CD4-positive, CD25-positive, alpha-beta regulatory T cell (primary cell): ENCODE measurements at places on chromosomes 4 and X. TPM values are rescaled to one million over a fixed set of nuclear protein-coding genes. Genes with fewer than 3 reads are reported as not detected.

DNA sequence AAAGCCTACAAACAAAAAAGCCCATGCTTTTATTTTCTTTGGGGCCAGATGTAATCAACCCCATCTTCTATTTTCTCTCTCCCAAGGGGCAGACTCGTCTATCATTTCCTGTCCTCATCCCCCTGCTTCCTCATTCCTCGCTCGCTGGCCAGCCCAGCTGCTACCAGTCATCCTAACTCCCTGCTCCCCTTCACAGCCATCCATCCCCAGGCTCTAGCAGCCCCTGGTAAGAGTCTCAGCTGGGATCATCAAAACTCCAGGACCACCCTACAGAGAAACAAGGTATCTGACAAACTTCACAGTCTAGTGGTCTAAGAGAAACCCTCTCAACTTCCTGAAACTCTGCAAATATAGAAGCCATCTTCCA lies 23.6 kb downstream of the SH3KBP1 start:
- no peak for DNase-seq

- DNase-seq, result no peak
These were observed 706.4 kb downstream of the SMARCA1 start for GRCh38 chrX:128816919-128817318.

DNA sequence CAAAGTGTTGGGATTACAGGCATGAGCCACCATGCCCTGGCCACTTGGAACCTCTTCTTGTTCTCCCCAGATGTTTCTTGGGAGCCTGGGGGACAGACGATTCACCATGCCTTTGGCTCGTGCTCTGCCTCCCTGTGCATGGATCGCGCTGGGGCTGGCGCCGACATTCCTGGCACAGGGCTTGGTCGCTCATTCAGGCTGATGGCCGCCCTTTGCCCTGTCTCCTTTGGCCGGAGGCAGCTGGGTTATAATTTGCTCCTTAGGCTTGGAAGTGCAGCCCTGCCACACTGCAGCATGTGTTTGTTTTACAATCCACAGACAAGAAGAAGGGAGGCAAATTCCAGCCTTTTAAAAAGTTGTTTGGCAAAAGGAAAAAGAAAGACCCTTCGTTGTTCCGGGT lies 115.3 kb downstream of the AASDH start:
- no peak for DNase-seq

The C4orf51 gene
- not detected for polyA plus RNA-seq

The PRR32 gene
- not detected for polyA plus RNA-seq

The PLRG1 gene
- 78.4 TPM for polyA plus RNA-seq

- DNase-seq, result no peak
These were observed 145.9 kb downstream of the EVC2 start for GRCh38 chr4:5562476-5562875.
